ENCODE measurements at places on chromosomes 4 and X. TPM values are rescaled to one million over a fixed set of nuclear protein-coding genes. Genes with fewer than 3 reads are reported as not detected.

H2BW2 gene
- not detected for polyA plus RNA-seq

DCX gene
- polyA plus RNA-seq: not detected

KIT gene
- not detected for polyA plus RNA-seq

GJB1 gene
- polyA plus RNA-seq: not detected

GAB3 gene
- polyA plus RNA-seq: 3.0 TPM

TMEM271 gene
- polyA plus RNA-seq: not detected

GAB1 gene
- polyA plus RNA-seq: 2.1 TPM

ELK1 gene
- 16.0 TPM for polyA plus RNA-seq

CCDC149 gene
- polyA plus RNA-seq: not detected

TRIML2 gene
- not detected for polyA plus RNA-seq

F8A2 gene
- polyA plus RNA-seq: not detected

TMEM184C gene
- 24.1 TPM for polyA plus RNA-seq

MAPK10 gene
- polyA plus RNA-seq: 0.94 TPM

HPGDS gene
- not detected for polyA plus RNA-seq

BEND2 gene
- polyA plus RNA-seq: 0.24 TPM
